ENCODE measurements at places on chromosomes 6 and 20.

GRCh38 chr6:69181964-69182363 lies 546.9 kb downstream of the ADGRB3 start:
- DNase-seq, result no peak

DNA sequence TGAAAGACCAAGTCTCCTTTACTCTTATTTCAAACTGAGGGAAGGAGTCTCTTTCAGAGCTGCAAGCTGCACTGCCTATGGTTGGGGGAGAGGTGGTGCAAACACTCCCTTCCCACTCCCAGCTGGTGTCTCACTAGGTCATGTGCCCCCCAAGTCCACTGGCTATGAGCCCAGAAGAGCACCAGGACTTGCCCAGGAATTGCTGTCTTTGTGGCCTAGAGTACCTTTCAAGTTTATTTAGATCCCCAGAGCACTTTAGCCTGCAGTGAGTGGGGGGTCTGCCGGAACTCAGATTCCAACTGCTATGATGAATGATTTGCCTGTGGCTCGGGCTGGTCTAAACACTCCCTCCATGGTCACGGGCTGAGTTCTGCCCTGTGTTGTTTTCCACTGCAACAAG lies 192.6 kb upstream of the CITED2 start:
- DNase-seq, result no peak

DNA sequence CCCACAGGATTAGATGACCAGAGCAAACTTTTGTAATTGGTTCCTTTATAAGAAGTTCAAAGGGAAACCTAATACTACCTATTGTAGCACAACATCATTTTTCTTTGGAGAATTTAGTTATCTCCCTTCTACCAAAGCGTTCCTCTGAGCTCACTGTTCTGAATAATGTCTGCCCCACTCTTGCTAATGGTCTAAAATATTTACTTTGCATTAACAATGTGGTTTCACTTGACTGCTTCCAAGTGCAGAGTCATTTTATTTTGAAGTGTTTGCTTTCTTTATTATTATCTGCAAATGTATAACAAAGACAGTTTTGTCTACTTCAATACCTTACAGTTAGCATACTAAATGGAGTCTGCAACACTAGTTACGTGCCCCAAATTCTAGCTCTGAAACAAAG lies 15.0 kb downstream of the TRAPPC3L start:
- DNase-seq, result no peak

DNA sequence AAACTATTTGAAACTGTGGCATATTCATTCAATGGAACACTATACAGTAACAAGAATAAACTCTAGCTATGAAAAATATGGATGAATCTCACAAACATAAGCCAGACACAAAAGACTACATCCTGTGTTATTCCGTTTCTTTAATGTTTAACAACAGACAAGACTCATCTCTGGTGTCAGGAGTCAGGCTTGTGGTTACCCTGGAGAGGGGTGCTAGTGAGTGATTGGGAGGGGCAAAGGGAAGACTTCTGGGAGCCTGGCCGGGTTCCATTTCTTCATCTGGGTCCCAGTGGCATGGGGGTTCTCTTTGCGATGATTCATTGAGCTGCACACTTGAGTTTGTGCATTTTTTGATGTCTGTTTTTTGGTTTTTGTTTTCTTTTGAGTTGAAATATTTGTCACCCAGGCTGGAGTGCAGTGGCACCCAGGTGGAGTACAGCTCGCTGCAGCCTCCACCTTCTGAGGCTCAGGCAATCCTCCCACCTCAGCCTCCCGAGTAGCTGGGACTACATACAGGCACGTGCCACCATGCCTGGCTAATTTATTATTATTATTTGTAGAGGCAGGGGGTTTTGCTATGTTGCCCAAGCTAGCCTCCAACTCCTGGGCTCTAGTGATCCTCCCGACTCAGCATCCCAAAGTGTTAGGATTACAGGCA lies 21.2 kb upstream of the TTPAL start:
- no peak for DNase-seq

Data from activated naive CD4-positive, alpha-beta T cell treated with anti-CD3 and anti-CD28 coated beads for 36 hours (primary cell).